Motor neuron (in vitro differentiated cells): ENCODE measurements at places on chromosomes 4 and X.

DNA sequence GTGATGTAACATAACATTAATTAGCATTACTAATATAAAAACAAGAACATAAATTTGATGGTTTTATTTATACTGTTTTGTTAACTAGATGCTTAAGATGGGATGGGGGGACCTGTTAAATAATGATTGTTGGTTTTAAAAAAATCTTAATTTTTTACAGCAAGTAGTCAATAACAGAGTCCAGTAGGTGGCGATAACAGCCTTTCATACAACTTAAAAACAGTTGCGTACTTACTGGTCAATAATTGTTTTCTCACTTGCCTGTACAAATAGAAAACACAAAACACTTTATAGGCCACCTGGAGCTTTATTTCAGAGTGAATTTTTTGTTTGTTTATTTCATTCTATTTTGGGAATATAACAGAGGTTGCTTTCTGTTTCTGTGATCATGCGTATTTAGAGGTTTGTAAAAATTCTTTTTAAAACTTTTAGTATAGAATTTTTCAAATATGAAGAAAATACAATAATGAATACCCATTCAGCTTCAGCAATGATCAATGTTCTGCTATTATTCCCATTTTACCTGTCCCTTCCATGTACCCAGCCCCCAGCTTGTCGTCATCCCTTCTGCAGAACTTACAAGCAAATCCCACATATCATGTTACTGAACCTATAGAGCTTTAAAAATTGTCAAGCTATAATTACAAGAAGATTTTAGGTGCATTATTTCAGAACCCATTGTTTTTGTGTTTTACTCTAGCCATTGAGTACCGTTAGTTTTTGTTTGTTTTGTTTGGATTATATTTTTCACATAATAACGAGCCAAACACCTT is 97.1 kb downstream of the MRPL1 start:
- ATAC-seq: no peak

GRCh38 chrX:18666614-18667013 is 5.3 kb downstream of the RS1 start:
- no peak for ATAC-seq

GRCh38 chrX:123513585-123514278 is 219.1 kb downstream of the THOC2 start:
- ATAC-seq: no peak

GRCh38 chrX:129659141-129659540 is 4.4 kb upstream of the APLN start:
- ATAC-seq: no peak

- no peak for ATAC-seq
These were observed 163.1 kb downstream of the ARAP2 start for GRCh38 chr4:36081185-36081584.

GRCh38 chr4:70838666-70839588 is 763 bp downstream of the GRSF1 start:
- ATAC-seq: peak; percentile 76

DNA sequence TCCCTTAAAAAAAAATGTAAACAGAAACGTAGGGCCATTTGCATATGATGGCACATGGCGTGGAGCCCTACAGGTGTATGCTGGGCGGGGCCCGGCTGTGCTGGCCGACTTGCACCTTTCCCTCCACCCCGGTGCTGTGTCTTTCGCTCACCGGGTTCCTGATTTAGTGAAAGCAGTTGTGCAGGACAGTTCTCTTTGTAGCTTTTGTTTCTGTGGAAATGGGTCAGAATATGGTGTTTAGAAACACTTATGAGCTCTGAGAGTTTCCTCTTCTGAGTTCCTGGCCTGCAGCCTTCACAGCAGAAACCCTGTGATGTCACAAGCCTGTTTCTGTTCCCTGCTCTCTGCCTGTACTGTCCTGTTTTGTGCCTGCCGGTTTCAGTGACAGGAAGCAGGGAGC is 22.5 kb upstream of the MSANTD1 start:
- no peak for ATAC-seq

GRCh38 chr4:5114950-5115349 is 63.7 kb downstream of the STK32B start:
- ATAC-seq: peak; percentile 73

- ATAC-seq: no peak
These were observed 48.9 kb downstream of the FNIP2 start for GRCh38 chr4:158817562-158818296.

DNA sequence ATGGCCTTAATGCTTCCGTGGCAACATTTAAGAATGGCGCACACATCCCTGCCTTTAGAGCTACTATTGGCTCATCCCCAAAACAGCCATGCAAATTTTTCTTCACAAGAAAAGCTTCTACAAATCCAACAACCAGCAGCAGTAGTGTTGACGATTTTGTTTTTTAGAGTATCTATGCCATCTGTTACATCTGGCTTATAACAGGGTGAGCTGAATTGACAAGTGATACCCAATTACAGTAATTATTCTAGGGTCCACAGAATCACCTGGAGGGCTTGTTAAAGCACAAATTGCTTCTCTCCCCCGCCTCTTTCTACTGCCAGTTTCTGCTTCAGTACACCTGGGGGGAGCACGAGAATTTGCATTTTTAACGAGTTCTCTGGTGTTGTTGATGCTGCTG is 34.1 kb downstream of the DCHS2 start:
- no peak for ATAC-seq

DNA sequence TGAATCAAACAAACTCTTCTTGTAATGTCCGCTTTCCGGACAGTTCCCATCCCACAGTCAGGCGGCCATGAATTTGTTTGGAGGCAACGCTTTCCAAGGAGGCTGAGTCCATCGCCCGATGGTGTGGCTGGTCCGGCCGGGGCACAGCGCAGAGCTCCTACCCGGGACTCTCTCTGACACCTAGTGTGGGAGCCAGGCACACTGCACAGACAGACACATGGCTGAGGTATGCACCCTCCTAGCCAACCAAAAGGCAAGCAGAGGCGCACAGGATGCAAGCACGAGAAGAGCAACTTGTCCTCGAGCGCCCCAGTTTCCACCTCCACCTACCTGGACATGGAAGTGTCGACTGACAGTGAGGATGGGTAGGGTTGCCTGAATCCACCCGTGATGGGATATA is 87.5 kb downstream of the LEF1 start:
- ATAC-seq: no peak

- ATAC-seq: no peak
These were observed 29.7 kb upstream of the ADH6 start for GRCh38 chr4:99248714-99249113.

DNA sequence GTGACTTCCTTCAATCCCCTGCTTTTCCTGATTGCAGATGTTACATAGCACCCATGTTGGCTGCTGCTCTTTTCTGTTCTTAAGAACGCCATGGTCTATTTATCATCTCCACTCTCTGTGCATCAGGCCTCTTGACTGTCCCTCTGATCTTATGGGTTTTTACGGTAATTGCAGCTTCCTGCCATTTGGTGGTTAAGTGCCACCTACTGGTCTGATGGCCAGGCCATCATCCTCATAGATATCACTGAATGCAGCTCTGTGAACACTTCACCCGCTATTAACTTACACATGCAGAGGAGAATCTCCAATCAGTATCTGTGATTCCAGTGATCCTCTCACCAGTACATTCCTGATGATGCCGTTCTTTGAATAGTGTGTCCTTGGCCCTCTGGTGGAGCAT is 382.4 kb downstream of the TRAM1L1 start:
- no peak for ATAC-seq

DNA sequence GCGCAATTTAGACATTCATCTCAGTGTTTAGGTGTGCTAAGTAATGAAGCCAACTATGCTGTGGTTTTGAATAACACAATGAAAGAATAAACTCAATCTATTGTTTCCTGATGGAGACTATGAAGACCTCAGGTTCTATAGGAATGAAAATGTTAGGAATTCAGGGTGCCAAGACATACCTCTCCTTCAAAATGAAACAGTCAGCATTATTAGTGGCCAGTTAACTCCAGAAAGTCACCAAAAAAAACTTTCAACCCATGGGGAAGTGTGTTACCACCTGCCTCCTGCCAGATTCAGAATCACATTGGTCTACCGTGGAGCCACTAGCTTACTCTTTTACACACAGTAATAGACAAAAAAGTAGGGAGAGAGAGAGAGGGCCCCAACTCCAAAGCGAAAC is 352.9 kb downstream of the GABRG1 start:
- no peak for ATAC-seq

- ATAC-seq: no peak
These were observed 91.9 kb downstream of the TENT5D start for GRCh38 chrX:80511969-80512760.
